ENCODE measurements at places on chromosomes 12 and 14.
A peak's percentile ranks its signal among the peaks of the same experiment; 100 is the strongest.

DNA sequence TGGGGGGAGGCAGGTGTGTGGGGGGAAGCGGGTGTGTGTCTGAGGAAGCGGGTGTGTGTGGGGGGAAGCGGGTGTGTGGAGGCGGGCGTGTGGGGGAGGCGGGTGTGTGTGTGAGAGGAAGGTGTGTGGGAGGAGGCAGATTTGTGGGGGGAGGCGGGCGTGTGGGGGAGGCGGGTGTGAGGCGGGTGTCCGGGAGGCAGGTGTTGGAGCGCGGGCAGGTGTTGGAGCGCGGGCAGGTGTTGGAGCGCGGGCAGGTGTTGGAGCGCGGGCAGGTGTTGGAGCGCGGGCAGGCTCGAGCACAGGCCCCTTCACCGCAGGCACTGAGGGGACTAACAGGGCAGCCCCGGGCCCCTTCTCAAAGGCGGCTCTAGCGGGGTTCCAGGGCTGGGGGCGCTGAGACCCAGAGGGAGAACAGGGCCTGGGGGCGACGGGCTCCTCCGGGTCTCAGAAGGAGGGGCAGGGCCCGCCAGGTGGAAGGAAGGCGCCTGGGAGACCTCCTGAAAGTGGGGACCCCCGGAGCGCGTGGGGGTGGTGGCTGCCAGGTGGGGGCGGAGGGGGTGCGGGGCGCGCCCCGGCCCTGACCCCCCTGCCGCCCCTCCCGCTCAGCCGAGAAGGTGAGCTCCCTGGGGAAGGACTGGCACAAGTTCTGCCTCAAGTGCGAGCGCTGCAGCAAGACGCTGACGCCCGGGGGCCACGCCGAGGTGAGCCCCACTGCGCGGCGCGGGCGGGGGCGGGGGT lies 3.2 kb downstream of the CRIP2 start:
- no peak for DNase-seq

- DNase-seq = no peak
These were observed 26.1 kb upstream of the AACS start for GRCh38 chr12:125038976-125039625.

GRCh38 chr12:77354766-77355362 lies 289.5 kb upstream of the E2F7 start:
- no peak for DNase-seq

DNA sequence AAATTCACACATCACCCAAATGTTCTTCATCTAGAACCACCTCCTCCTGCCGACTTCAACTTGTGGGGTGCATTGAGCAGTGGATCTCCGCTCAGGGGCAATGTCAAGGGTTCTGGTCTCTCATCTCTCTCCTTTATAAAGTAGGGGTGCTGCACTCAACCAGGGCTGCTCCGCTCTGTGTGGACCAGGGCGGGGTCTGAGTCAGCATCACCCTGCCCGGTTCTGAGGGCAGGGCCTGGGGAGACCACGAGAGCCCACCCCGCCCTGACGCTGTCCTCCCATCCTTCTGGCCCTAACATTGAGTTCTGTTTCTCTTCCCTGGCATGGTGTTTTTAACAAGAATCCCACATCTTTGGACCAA lies 311.6 kb upstream of the DIO3 start:
- DNase-seq = no peak

GRCh38 chr14:26008290-26008689 lies 589.5 kb downstream of the NOVA1 start:
- no peak for DNase-seq

- no peak for DNase-seq
These were observed 142.3 kb downstream of the DICER1 start for GRCh38 chr14:95015046-95015445.

- no peak for DNase-seq
These were observed 67.2 kb downstream of the DAO start for GRCh38 chr12:108947097-108947496.

DNA sequence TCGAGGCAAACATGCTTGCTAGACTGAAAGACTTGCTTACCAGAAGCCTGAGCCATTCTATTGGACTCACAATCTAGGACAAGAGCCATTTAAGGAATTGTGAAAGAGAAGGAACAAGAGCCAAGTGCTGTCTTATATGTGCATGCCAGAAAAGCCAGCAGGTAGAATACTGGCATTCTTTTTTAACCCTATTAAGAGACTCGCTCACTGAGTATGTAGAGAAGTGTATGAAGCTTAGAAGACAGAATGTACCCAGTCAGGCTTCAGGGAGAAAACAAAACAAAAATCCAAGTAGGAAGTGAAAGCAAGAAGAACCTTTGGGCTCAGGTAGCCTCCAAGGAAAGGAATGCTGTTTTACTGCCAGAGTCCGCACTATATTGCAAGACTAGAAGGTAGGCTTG lies 65.9 kb downstream of the DCAF5 start:
- DNase-seq = no peak

DNA sequence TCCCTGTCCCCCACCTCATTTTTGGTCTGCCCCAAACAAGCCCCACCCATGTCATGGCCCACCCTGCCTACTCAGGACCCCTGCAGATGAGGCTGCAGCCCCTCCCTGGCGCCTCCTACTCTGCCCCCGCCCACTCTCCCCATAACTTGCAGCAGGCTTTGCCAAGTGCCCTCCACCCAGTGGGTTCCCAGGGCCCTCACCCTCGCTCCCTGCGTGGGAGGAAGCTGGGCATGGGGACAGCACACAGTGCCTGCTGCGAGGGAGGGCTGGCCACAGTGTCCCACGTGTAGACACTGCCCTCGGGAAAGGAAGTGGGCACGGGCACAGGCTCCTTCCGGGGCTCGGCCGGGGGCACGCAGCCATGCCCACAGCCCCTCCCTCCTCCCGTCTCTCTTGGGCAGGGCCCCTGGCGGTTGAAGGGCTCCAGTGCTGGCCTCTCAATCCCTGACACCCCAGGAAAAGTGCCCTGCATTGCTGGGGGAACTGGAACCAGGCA lies 9.4 kb downstream of the AKT1 start:
- no peak for DNase-seq

GRCh38 chr12:18496156-18496555 lies 234.8 kb downstream of the PIK3C2G start:
- DNase-seq = peak; percentile 28

GRCh38 chr12:38025916-38026315 lies 290.7 kb upstream of the ALG10B start:
- DNase-seq = no peak

DNA sequence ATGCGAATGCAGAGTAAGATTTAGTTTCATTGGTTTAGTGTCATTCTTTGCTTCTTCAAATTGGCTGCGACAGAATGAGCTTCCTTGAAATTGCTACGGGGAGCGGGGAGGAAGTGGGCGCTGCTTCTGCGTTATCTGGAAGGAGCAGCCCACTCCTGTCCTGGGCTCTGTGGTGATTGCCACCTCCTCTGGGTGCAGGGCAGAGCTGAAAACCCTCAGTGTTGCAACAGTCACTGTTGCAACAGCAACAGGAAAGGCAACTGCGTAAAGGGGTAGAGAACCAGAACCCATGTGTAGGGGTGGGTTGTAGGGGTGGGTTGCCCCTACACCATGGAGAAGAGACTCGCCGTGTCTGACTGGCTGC lies 57.7 kb downstream of the MAX start:
- peak; percentile 33 for DNase-seq

DNA sequence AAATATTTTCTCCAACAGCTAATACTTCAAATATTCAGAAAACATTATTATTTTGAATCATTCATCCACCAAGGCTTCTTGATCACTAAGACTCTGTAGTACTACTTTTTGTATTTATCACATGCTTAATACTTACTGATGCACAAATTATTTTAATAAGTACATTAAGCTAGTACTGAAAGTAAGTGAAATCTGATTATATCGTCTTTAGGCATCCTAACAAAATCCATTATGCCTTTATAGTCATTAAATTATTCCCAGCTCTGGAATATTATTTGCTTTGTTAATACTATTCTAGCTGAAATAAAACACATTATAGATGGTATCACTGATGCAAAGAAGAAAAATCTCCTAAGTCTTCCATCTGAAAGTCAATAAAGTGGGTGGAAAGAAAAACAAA lies 75.1 kb upstream of the TTC7B start:
- DNase-seq = no peak

GRCh38 chr12:5059358-5059757 lies 15.7 kb downstream of the KCNA5 start:
- peak; percentile 24 for DNase-seq

- DNase-seq = no peak
These were observed 131.7 kb downstream of the MIPOL1 start for GRCh38 chr14:37329189-37330001.

DNA sequence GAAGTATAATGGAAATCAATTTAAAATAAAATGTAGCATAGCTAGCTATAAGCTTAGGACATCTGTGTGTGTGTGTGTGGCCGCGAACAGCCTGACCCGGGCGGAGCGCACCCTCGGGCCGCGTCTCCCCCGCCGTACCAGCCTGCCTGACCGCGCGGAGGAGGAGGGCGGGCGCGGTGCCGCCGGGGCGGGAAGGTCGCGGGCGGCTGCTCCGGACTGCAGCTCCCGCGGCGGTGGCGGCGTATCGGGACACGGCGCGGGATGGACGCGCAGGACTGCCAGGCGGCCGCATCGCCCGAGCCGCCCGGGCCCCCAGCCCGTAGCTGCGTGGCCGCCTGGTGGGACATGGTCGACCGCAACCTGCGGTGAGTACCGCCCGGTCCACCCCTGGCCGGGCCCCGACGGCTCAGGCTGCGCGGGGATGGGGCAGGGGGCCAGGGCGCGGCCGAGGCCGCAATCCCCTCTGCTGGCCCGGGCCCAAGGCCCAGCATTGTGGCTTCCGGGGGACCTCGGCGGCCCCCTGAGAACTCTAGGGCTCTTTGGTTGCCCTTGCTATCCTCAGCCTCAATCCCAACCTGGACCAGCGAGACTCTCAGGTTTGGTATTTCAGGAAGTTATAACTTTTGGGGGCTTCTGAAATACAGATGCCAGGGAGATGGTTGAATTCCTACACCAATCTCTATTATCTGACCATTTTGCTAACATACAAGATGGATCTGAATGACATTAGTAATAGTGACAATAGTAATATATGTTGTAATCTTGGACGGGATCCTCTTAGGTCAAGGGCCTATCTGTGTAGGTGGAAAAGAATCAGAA lies at the start of gene ABHD12B:
TSS of gene ABHD12B (plus strand) at position 140 of the 819 bp plus-strand sequence. CDS start at position 262, 122 bp downstream.
- no peak for DNase-seq

GRCh38 chr14:89484051-89484844 lies 67.2 kb upstream of the FOXN3 start:
- DNase-seq = no peak

DNA sequence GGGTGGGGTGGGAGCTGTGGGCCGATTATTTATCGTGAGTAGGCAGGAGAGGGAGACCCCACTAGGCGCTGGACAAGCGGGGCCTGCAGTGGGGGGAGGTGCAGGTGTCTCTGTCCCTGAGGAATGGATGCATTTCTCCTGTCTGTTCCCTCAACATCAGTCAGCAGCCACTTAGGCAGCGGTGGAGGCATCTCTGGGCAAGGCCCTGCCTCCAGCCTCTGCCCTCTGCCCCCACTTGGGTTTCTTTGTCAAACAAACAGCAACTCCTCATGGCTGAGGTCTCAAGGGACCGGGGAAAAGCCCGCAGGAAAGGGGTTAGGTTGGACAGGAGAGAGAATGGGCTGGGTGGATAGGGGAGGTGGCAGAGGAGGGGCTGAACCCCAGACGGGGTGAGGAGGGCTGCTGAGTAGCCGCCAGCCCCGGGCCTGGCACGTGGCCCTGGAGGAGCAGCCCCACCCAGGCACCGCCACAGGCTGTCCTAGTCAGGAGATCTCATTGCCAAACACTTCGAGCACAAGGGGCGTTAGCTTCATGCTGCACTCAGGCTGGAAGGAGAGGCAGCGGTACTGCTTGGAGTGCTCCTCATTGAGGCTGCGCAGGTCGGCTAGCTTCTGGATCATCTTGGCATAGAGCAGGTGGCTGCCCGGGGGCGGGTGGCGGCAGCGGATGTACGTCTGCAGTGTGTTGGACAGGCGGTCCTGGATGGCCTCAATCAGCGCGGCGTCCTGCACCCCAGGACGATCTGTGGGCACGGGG lies 24.7 kb upstream of the HDAC7 start:
- no peak for DNase-seq

- no peak for DNase-seq
These were observed 35.1 kb downstream of the ATF7IP start for GRCh38 chr12:14400599-14400998.

DNA sequence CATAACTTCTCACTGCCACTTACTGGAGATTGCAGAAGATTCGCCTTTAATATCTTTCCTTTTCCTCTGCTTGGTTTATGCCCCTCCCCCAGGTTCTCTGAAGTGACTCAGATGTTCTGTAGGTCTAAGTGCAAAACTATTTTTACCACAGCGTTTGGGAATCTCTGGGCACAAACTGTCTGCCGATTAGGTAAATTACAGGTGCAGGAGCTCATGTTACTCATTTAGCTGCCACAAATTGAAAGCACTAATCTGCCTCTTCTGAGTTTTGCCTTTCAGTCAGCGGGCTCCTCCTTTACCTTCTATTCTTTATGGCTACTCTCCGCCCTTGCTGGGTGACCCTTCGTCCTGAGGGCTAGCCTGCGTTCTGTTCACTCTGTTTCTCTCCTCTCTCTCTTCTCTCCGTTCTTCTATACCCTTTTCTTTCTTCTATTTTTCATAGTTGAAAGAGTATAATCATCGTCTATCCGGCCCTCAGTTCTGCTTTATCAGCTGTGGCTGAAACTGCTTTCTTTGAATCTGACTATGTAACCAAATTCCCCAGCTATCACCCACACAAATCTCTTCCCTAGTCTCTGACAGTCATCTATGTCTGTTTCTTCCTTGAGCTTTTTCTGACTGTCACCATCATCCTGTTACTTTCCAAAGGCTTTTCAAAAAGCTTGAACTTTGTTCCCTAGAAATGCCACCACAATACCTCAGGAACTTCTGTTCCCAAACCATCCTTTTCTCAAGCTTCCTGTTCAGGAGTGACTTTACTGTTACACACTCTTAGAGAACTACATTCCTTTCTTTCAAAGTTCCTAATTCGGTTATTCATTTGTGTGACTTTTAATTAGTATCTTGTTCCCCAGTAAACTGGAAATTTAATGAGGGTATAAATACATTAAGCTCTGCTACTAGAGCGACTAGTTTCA lies 4.3 kb upstream of the MYF6 start:
- peak; percentile 73 for DNase-seq

- DNase-seq = no peak
These were observed 88.1 kb downstream of the ITPR2 start for GRCh38 chr12:26744697-26745440.

DNA sequence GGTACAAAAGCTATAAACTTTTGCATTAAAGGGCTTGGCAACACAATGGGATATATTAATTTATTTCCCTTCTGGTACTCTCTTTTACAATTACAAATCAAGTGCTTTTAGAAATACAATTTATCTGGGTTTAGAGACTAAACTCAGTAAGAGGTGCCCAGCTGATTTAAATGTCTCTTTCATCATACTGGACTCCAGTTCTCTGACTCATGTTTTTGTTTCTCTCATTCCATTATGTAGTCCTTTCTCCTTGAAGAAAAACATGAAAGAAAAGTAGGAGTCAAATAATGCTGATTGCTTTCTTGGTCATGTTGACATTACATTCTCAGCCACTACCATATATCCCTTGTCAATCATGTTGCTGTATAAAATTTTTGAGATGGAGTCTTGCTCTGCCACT lies 36.3 kb upstream of the CFL2 start:
- DNase-seq = no peak

DNA sequence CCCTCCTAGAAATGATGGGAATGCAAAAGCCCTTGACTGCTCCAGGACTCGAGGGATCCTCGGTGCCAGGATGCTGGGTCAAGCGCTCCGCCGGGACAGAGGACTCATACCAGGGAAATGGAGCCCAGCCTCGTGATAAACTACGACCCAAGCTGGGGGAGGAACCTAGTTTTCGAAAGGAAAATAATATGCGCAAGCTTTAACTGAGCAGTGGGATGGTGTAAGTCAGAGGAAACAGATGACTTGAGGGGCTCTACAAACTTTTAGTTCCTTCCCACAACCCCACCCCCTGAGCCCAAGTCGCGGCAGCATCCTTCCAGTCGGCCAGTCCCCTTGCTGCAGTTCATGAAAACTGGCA lies 654 bp upstream of the SUPT16H start:
- no peak for DNase-seq
